ENCODE measurements at places on chromosomes 11 and 22. TPM values are rescaled to one million over a fixed set of nuclear protein-coding genes. Genes with fewer than 3 reads are reported as not detected.

CHRNA10 gene
- total RNA-seq, result 0.38 TPM

RASGRP2 gene
- total RNA-seq, result 13.2 TPM

OR4C3 gene
- total RNA-seq, result not detected

KRTAP5-8 gene
- not detected for total RNA-seq

PPM1F gene
- total RNA-seq, result 28.4 TPM

GRCh38 chr11:115819014-115819413 is 314.8 kb upstream of the CADM1 start:
- no peaks in the 10 kb centered on the region for H3K4me1 ChIP-seq
- no peaks in the 10 kb centered on the region for H3K36me3 ChIP-seq
- no peak for DNase-seq
- H3K4me3 ChIP-seq, result no peak overlapping the region

DNA sequence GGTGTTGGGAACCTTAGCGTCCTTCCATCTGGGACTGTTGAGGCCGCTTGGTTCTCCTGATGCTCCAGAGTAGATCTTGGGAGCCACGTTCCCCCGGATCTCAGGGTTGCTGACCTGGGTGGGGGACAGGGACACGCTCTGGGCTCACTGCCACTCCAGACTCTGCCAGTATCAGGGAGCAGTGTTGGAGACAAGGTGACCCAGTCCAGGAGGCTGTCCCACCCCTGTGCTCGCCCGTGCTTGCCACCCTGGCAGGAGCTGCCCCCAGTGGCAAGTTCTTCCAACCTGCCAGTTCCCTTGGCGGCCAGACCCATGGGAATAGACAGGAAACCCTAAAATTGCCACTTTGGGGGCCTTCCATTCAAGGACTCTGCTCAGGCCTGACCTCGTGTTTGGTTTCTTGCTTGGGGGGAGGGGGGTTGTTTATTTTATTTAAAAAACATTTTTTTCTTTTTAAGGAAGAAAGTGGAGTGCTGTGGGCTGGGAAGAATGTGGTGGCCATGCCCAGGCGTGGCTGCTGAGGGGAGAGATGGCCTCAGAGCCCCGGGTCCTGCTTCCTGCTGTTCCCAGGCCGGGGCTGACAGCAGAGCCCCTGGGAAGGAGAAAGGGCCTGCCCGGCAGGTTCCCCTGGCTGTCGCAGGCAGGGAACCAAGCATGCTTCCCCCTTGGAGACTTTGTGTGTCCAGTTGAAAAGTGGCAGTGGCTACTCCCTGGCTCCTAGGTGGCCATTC is 7.2 kb downstream of the GRK2 start:
- H3K27me3 ChIP-seq, result no peaks in the 10 kb centered on the region
- H3K27ac ChIP-seq, result peak overlapping the region; percentile 93
- no peak overlapping the region for H3K4me3 ChIP-seq
- no peak for DNase-seq

DNA sequence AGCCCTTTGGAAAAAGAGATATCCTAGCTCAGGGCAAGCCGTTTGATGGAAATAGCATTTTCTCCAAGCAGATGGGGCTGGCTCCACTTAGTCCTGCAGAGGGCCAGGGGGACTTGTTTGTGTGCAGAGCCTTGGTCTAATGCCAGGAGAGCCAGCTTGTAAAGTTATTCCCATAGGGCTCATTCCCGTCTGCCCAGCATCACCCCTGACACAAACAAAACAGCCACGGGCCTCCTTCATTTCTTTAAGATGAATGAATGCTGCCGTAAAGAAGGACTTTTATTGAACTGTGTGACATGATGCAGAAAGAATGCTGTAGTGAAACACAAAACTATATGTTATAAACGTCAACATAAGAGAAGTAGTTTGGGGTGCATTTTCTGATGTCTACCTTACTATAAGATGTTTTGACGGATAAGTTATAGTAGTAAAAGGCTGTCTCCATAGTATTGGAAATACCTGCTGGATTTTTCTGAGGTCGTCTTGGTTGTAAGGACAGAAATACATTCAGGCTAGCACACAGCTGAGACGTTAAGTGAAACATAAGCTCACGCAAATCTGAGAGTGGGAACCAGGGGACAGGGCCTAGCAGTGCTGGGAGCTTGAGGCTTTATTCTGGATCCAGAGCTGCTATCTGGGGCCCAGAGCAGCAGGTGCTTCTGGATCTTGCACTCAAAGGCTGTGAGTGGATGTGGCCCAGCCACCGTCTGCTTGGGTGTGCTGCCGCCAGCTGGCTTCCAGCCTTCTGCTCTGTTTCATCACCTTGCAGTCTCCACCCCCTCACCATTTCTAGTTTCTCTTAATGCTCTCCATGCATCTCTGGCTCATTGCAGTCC is 53.3 kb downstream of the NCAM1 start:
- H3K36me3 ChIP-seq, result no peaks in the 10 kb centered on the region
- H3K4me1 ChIP-seq, result no peaks in the 10 kb centered on the region
- no peaks in the 10 kb centered on the region for H3K27me3 ChIP-seq
- no peak overlapping the region for H3K4me3 ChIP-seq
- no peak overlapping the region for H3K27ac ChIP-seq

DNA sequence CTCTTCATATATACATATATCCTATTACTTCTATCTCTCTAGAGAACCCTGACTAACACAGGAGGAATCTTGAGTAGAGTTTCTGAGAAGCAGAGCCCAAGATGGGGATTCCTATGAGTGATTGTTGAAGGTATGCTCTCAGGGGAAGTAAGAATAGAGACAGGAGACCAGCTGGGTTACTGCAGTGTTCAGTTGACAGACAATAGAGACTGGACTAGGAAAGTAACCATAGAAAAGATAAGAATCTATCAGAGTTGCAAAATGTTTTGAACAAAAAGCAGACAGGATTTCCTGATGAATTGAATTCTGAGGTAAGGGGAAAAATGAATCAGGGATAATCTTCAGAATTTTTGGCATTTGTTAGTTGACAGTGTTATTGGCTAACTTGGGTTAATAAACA is 54.4 kb downstream of the SLC17A6 start:
- H3K4me3 ChIP-seq, result no peak overlapping the region
- no peak for DNase-seq
- H3K4me1 ChIP-seq, result no peaks in the 10 kb centered on the region
- no peaks in the 10 kb centered on the region for H3K36me3 ChIP-seq
- H3K27ac ChIP-seq, result no peak overlapping the region

DNA sequence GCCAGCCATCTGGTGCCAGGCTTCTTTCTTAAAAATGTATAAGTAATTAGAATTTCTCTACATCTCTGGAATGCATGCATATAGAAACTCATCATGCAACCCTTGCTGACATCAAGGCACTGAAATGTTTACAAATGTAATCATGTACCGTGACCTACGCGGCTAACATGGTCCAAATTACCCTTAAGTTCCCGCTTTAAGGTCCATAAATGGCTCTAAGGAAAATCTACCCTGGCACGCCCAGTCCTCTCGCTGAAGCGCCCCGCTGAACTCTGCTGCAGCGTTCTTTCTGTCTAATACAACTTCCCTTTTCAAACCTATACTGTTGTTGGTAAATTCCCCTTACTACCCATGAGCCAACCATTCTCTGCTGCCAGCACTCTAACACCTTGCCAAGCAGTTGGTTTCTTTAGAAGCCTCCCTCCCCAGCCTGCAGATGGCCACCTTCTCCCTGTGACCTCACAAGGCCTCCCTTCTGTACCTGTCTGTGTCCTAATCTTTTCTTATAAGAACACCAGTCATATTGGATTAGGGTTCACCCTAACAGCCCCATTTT is 13.5 kb upstream of the HMOX1 start:
- H3K36me3 ChIP-seq, result no peaks in the 10 kb centered on the region
- H3K4me3 ChIP-seq, result no peak overlapping the region
- H3K27me3 ChIP-seq, result no peaks in the 10 kb centered on the region
- peaks cover 5% of the 10 kb centered on the region for H3K4me1 ChIP-seq

DNA sequence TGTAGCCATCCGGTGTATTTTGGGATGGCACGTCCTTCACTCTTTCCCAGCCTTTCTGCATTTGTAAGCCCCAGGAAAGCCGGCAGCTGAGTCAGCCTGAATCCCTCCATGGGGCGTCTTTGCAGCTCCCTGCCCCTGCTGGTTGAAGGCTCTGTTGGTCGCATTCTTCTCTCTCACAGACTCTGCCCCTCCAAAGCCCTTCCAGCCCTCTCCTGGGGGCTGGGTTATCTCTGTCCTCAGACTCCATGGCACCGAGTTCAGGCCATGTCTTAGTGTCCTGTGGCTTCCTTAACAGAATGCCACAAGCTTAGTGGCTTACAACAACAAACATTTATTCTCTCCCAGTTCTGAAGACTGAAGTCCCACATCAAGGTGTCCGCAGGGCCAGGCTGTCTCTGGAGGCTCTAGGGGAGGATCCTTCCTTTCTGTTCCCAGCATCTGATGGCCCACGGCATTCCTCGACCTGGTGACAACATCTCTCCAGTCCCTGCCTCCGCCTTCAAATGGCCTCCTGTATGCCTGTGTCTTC is 62.2 kb downstream of the BCR start:
- no peak for DNase-seq
- no peak overlapping the region for H3K27ac ChIP-seq
- no peak overlapping the region for H3K4me3 ChIP-seq
- H3K27me3 ChIP-seq, result no peaks in the 10 kb centered on the region

GRCh38 chr11:45147891-45148675 is 1.6 kb downstream of the PRDM11 start:
- H3K36me3 ChIP-seq, result no peaks in the 10 kb centered on the region
- H3K27me3 ChIP-seq, result no peaks in the 10 kb centered on the region
- H3K27ac ChIP-seq, result peak overlapping the region; percentile 97
- peaks cover 34% of the 10 kb centered on the region for H3K4me1 ChIP-seq
- H3K4me3 ChIP-seq, result peak overlapping the region; percentile 67

DNA sequence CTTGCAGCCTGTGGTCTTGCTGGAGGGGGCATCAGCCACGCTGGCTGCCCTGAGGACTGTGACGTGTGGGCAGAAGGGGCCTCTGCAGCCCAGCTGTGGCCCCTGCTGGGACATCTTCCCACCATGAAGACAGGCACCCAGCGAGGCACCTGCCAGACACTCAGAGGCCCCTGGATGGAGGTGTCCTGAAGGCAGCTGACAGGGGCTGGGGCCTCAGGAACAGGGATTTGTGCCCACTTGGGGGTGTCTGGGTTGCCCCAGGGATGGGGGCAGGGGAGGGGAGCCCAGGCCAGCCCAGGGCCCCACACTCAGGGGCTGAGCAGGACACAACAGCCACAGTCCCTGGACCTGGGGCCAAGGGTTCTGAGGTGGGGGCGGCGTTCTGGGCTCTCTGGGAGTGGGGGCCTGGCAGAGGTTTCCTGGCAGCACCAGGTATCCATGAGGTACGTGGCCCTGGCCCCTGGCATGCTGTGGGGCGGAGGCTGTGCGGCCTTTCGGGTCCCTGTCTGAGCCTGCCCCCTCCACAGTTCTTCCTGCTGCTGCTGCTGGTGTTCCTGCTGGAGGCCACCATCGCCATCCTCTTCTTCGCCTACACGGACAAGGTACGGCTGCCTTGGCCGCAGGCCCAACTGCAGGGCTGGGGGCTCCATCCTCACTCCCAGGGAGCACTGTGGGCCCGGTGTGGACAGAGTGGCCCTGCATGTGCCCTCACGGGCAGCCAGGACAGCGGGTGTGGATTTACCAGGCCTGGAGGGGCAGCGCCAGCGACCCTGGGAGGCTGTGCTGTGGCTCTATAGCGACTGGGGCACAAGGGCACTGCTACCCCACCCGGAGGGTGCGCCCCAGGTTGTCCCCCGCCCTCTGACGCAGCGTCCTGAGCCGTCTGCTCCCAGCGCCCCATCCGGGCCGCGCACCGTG is 21.5 kb downstream of the TSPAN4 start:
- no peaks in the 10 kb centered on the region for H3K36me3 ChIP-seq
- H3K27ac ChIP-seq, result no peak overlapping the region

DNA sequence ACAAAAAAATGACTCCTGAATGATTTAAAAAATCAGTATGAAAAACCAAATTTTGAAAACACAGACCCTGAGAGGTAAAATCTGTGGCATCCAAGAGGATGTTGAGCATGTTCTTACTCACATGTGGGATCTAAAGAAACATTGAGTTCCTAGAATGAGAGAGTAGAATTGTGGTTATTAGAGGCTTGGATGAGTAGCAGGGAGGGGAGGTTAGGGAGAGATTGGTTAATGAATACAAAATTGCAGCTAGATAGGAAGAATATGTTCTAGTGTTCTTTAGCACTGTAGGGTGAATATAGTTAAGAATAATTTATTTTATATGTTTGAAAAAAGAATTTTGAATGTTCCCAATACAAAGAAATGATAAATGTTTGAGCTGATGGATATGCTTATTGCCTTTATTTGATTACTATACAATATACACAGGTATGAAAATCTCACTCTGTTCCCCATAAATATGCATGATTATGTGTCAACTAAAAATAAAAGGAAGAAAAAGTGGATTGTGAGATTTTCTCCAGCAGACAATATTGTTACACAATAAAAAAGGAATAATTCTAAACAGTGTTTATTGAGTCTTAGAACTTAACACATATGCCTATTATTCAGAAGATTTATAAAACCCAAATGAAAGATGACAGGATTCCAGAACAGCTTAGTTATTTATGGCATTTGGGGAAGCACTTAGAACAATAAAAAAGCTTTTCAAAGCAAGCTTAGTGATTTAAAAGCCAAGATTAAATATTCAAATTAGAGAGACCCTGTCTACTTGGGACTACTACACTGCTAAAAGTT is 28.7 kb downstream of the MS4A2 start:
- H3K4me3 ChIP-seq, result no peak overlapping the region
- H3K27ac ChIP-seq, result no peak overlapping the region

GRCh38 chr22:29587938-29588699 is 7.2 kb upstream of the NIPSNAP1 start:
- H3K27me3 ChIP-seq, result no peaks in the 10 kb centered on the region
- H3K4me3 ChIP-seq, result no peak overlapping the region
- no peak for DNase-seq
- H3K4me1 ChIP-seq, result no peaks in the 10 kb centered on the region

DNA sequence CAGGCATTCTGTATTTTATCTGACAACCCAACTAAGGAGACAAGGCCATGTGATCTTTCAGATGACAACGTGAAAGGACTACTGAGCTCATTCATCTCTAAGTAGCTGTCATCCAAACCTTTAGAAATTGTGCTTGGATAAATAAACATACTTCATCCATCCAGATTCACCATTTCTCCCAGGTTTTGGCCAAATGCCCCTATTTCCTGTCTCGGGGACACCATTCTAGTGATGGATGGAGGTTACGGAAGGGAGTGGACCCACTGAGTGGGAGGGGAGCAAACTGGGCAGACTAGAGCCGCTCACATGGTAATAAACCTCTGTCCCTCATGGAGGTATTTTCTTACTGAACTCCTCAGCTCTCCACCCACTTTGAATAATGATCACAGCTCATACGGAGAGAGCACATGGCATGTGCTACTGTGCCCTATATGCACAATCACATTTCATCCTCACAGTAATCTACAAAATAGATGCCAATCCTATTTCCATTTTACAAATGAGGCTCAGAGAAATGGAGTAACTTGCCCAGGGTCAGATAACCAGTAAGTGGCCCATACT is 114.4 kb downstream of the SLC1A2 start:
- H3K36me3 ChIP-seq, result no peaks in the 10 kb centered on the region
- H3K27me3 ChIP-seq, result no peaks in the 10 kb centered on the region
- peak overlapping the region; percentile 24 for H3K27ac ChIP-seq
- peaks cover 5% of the 10 kb centered on the region for H3K4me1 ChIP-seq

Measured in esophagus squamous epithelium (tissue), 5 donors.